ENCODE measurements at places on chromosomes 5 and 9.

DNA sequence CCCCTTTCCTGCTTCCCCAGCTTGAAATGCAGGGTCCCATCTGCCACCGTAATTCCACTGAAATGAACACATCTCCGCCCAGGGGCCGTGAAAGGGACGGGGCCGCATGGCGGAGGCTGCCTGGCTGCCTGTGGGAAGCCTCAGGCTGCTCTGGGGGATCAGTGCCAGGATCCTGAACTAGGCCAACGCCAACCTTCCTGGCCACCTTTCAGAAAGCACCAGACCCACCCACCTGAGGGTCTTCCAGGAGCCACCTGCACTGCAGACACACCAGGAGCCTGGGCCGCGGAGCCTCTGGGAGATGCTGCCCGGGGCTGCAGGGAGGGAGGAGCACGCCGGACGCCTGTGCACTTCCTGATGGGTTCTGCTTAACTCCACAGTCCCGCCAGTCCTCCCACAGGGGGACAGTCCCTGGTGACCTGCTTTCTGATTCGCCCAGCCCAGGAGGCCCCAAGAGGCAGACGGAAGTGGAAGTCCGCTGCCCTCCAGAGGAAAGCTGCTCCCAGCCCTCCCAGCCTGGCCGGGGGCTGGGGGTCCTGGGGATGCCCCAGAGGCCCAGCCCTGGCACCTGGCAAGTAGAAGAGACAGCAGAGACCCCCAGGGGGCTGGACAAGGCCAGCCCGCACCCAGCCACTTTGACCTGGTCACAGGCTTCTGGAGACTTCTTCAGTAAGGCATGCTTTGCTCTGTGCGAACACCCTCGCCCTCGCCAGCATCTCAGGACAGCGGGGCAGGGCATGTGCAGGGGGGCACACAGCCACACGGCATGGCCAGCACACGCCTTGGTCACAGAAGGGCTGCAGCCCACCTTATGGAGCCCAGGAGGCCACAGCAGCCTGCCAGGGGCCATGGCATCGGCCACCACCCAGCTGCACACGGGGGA lies at the start of gene CARD9:
CARD9 (minus strand) TSS at position 370 of the 883 bp plus-strand sequence. CDS start 1,591 bp downstream, outside the sequence.
- no peak for DNase-seq

DNA sequence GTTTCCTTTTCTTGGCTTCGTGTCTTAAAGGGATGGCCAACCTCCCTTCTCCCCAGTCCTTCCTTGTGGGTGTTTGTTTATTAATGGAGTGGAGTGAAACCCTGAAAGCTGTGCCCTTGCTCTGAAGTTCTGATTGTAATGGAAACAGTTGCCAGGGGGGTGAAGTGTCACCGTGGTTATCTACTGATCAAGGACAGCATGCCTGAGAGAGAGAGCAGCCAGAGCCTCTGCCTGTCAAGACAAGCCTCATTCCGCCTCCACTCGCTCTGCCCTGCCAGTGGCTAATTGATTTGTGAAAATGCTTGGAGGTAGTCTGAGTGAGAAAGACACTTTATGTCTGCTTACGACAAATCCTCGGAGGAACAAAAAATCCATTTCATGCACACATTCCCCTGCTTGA lies 143.7 kb upstream of the SLC30A5 start:
- no peak for DNase-seq

DNA sequence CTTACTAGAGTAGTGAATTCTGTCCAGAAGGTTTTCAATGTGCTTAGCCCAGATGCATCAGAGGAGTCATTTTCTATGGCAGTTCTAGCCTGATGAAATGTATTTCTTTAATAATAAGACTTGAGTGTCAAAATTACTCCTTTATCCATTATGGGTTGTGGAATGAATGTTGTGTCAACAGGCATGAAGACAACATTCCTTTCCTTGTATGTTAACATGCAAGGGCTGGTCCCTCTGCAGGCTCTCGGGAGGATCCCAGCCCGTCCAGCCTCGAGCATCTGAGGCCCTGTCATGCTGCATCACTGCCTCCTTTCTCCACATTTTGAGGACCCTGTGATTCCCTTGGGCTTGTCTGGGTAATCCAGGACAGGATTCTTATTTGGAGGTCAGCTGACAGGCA lies 42.9 kb upstream of the FAM120AOS start:
- DNase-seq: no peak

GRCh38 chr9:93124793-93125192 lies 9.3 kb downstream of the NINJ1 start:
- no peak for DNase-seq

GRCh38 chr5:170121321-170121720 lies 15.6 kb downstream of the FOXI1 start:
- DNase-seq: no peak

GRCh38 chr5:179148703-179149170 lies 88.6 kb downstream of the ZNF354C start:
- no peak for DNase-seq

GRCh38 chr9:74595286-74595685 lies 98.2 kb downstream of the RORB start:
- no peak for DNase-seq

DNA sequence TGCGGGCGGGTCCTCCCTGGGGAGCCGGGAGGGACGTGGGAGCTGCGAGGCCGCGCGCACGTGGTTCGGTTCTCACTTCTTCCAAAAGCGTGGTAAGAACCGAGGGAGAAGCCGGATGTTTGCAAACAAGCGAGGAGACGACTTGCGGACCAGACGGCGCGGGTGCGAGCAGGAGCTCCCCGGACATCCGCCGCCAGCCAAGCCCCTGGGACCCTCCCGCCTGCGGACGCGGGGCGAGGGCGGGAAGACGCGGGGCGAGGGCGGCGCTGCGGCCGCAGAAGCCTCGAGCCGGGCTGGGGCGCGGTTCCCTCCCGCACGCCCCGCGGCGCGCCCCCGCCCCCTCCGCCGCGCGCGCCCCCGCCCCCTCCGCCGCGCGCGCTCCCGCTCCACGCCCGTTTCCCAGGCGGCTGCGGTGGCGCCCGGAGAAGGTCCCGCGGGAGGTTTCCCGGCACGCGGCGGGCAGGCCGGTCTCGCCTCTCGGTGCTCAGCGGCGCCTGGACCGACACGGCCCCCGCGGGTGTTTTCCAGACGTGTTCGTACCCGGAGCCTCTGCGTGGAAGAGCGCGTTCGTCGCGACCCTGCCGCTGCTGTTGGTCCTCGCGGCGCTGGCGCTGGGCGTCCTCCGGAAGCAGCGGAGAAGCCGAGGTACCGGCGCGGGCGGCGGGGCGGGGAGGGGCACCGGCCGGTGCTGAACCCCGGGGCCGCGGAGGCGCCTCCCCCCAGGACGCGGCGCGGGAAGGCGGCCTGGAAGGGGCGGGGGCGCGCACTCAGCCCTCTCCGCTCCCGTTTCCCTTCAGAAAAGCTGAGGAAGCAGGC lies 12.8 kb downstream of the BTNL9 start:
- no peak for DNase-seq

DNA sequence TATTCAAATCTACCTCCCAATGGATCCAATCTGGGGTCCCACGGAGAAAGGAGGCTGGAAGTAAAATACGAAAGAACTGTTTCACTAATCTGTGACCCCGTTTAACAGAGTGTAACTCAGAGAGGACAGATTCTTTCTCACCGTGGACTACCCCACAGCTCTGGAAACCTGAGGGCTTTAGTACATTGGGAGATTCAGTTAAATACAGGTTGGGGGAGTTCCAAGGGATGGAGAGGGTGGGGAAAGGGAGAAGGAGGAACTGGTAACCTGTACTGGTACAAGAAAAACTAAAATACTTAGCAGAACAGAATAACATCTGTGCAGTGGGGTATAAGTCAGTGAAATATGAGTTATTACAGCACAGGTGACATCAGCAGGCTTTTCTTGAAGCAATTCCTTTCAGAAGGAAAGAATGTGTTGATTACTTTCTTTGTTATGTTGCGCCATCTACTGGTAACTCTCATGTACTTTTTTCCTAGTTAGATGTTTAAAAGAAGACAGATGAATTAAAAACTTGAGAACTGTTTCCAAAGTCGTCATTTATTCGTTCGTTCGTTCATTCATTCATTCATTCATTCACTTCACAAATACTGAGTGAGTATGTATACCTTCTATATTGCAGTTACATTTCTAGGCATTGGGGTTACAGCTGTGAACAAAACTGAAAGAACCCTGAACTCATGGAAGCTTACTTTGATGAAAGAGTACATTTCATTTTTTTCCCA lies 30.0 kb upstream of the STOM start:
- no peak for DNase-seq

DNA sequence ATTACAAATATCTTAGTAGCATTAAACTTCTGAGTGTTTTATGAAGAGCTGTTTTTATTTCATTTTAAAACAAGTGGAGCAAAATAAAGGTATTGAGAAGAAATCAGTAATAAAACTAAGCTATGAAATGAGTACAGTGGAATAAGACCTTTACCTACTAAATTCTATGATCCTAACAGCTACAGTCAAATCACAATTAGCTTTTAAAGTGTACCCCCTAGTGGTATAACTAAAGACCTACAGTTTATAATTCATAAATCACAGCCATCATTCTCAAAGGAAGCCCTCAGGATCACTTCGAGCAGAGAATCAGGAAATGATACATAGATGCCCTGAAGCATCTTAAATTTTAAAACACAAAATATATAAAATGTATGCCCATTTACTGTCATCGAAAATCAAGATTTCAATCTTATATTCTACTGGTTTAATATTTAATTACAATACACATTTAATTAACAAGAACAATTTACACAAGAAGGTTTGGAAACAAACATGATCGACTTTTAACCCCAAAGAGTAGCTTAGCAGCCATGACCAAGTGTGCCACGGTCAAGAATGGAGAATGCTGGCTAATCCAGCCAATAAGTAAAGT lies 12.3 kb downstream of the CCNH start:
- DNase-seq: no peak

DNA sequence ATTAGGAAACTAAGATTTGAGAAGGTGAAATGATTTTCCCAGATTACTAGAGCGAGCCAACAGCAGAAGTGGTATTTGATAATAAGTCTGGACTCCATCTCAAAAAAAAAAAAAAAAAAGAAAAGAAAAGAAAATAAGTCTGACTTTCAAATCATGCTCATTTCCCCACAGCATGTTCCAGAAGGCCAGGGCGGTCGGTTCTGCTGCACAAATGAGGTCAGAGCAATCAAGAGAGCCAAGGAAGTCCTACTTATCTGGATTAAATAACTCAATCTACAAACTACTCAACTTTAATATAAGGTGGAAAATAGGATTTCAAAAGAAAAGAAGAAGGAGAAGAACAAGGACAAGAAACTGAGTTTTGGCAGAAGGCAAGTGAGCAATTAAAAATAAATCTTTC lies 130.4 kb upstream of the RASA1 start:
- DNase-seq: no peak

DNA sequence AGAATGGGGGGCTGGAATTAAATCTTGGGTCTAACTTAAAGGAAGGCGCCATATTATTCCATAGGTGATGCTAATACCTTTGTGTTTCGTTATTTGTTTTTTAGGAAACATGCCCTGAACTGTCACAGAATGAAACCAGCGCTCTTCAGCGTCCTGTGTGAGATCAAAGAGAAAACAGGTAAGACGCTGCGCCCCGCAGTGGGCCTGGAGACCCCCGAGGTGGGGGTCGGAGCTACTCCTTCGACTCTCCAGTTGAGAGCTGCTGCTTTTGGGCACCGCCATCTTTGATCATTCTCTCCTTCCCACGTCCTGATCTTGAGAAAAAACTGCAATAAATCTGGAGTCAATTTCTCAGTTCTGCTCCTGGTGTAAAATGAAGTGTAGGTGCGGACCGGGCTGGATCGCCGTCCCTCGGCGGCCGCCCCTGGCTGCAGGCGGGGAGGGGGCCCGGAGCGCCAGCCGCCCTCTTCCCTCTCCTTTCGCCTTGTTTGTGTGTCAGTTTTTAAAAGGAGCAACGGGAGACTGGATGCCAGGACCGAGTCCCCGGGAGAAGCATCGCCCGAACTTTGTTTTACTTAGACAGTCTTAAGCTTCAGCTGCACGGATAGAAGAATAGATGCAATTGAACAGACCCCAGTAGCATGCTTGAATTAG lies 1.4 kb downstream of the PBX3 start:
- DNase-seq: no peak

- no peak for DNase-seq
These were observed 5.9 kb downstream of the EMB start for GRCh38 chr5:50435168-50435567.

GRCh38 chr5:173733021-173733420 lies 116.6 kb upstream of the BOD1 start:
- DNase-seq: no peak

DNA sequence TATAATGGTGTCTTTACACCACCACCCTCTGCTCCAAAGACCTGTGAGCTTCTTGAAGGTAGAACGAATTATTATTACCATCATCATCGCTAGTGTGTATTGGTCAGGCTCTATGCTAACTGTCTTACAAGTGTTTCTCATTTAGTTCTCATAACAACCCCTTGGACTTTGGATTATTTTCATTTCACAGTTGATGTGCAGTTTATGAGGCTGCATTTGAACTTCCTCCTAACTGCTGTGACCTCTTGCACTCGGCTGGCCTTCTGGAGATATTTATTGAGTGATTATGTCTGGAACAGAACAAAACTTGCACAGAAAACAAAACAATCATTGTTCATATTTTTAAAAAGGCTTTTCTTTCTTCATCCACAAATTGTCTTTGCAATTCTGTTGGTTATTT lies 306.3 kb upstream of the SGCD start:
- DNase-seq: no peak

DNA sequence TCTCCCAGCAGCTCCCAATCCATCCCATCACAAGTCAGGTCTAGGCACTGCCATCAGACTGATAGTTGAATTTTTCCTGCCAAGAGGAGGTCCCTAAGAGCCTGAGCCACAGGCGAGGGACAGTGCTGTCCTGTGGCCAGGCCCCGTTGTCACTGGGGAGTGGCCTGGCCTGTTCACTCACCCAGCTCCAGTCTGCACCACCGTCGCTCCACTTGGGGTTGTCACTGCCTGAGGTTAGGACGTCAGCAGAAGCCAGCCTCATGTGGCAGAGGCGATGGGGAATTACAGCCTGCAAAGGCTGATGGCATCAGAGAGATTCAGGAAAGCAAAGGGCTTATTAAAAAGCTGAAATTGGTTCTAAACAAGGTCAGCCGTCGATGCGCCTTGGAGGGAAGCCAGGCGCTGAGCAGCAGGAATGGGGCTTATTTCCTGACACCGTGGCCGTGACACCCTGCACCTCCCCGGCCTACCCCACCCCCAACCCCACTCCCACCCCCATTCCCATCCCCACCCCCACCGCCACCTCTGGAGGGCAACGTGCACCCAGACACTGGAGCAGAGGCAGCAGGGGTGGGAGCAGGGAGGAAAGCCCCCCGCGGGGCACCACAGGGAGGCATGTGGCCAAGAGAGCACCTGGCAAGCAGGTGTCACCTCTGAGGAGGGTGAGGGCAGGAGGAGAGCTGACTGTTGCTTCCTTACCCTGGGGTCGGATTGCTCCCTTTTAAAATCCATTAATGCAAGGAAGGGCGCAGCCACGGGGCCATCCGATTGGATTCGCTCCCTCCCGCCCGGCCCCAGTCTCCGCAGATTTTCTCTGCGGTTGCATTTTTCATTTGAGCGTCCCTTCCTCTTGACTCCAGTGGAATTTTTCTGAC lies 3.1 kb upstream of the DBH start:
- DNase-seq: no peak

DNA sequence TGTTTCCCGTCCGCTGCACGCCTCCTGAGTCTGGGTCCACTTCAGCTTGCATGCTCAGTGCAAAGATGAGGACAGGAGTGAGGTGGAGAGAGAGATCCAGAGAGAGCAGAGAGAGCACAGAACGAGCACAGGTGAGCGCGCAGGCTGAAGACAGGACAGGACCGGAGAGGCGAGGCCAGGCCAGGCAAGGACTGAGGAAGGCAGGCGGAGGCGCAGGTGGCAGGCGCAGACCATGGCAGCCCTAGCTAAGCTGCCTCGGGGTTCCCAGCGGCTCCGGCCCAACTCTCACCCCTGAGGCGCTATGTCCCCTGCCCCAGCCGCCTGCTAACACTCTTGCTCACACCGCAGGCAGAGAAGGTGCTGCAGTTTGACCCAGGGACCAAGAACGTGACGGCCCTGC lies 9.7 kb downstream of the GRIN1 start:
- DNase-seq: no peak

- no peak for DNase-seq
These were observed 28.0 kb downstream of the RFK start for GRCh38 chr9:76366275-76366674.

All from cortex of kidney (tissue), 1 donor.